ENCODE measurements at places on chromosomes 13 and 19.

GRCh38 chr19:19271828-19272599 is 1.1 kb downstream of the TM6SF2 start:
- no peak for DNase-seq

GRCh38 chr19:50162988-50163387 is at the start of gene IZUMO2:
Gene IZUMO2, minus strand, starts transcription at chr19:50163281. Its CDS starts 87 bp downstream, at chr19:50163194.
- no peak for DNase-seq

GRCh38 chr19:34589730-34590129 is 87.2 kb downstream of the SCGB2B2 start:
- no peak for DNase-seq

- no peak for DNase-seq
Measured at GRCh38 chr19:3738477-3739220, 22.8 kb downstream of the APBA3 start.

Measured in occipital lobe (tissue), 3 donors.